ENCODE measurements at places on chromosomes 5 and 9.

DNA sequence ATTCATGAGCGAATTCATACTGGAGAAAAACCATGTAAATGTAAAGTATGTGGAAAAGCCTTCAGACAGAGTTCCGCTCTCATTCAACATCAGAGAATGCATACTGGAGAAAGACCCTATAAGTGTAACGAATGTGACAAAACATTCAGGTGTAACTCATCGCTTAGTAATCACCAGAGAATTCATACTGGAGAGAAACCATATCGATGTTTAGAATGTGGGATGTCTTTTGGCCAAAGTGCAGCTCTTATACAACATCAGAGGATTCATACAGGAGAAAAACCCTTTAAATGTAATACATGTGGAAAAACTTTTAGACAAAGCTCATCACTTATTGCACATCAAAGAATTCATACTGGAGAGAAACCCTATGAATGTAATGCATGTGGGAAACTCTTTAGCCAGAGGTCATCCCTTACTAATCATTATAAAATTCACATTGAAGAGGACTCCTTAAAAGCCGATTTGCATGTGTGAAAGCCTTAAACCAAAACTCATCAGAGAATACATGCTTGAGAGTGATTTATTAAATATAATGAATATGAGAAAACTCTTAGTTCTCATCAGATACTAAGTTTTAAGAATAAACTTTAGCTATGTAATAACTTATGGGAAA is 11.8 kb upstream of the ZFP2 start:
- no peak for DNase-seq

DNA sequence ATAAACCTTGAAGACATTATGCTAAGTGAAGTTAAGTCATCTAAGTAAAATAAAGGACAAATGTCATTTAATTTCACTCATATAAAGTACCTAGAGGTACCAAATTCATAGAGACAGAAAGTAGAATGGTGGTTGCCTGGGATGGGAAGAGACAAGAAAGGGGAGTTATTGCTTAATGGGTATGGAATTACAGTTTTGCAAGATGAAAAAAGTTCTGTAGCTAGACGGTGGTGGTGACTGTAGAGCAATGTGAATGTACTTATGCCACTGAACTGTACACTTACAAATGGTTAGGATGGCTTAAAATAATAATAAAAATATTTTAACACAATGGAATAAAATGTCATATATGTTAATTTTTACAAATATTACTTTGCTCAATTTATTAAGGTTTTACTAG is 128.0 kb downstream of the MPDZ start:
- no peak for DNase-seq

DNA sequence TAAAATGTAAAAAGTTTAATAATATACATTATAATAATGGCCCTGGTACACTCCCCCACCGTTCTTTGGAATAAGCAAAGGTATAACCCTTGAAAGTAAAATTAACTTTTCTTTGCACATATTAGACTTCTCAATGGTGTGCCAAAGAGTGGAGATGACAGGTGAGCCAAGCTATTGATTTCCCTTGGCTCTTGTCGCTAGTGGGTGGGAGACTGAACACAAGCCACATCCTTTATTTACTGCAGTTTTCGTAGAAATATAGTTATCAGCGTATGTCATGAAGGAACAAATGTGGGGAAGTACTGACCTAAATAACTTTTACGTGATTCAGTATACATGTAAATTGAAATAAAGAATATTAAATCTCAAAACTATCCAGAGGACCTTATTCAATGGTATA is 549.3 kb downstream of the RAB3C start:
- DNase-seq = no peak

GRCh38 chr9:10268531-10269485 is 344.0 kb downstream of the PTPRD start:
- no peak for DNase-seq

- DNase-seq = no peak
Observed at GRCh38 chr9:77817590-77818311, 169.6 kb upstream of the GNA14 start.

Measured in activated CD4-positive, alpha-beta T cell treated with anti-CD3 and anti-CD28 coated beads, Interleukin-2, amount 50 U/mL, for 16 hours (primary cell).